Immature natural killer cell (primary cell): ENCODE measurements at places on chromosomes 11 and 22. TPM values are rescaled to one million over a fixed set of nuclear protein-coding genes. Genes with fewer than 3 reads are reported as not detected.

GRCh38 chr22:40210818-40211217 lies 33.1 kb downstream of the TNRC6B start:
- no peak for DNase-seq

The ELF5 gene
- not detected for polyA plus RNA-seq

- DNase-seq, result no peak
Measured at GRCh38 chr11:66626926-66627325, 10.5 kb downstream of the RBM14 start.

DNA sequence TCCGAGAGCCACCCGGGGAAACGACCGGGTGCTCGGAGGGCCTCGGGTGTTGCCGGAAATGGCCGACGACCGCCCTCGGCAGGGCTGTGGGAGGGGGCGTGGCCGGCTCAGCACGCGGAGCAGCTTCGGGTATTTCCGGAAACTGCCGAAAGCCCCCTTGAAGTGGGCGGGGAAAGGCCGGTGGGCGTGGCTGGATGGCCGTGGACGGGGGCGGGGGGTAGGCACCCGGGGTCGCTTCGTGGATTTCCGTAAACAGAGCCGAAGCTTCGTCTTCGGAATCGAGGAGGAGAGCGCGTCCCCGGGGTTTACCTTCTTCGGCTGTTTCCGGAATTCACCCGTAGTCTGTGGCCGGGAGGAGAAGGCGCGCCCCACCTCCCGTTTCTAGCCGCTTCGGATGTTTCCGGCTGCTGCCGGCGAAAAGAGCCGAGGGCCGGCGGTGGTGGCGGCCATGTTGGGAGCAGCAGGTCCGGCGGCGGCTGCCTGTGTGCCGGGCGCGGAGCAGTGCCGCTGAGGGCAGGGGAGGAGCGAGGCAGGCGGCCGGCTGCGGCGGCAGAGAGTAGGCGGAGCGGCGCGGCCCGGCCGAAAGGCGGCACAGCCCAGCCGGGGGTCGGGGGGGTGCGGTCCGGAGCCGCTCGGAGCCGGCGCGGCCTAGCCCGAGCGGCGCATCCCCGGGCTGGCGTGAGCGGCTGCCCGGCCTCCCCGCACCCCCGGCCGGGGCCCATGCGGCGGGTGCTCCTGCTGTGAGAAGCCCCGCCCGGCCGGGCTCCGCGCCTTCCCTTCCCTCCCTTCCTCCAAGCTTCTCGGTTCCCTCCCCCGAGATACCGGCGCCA lies at the start of gene MARK2:
Gene MARK2 (plus strand): TSS at position 433 of the 830 bp plus-strand sequence. CDS start 397 bp downstream, at position 830.
- DNase-seq, result peak; percentile 100

GRCh38 chr11:17695454-17696441 lies 23.6 kb upstream of the MYOD1 start:
- DNase-seq, result no peak

DNA sequence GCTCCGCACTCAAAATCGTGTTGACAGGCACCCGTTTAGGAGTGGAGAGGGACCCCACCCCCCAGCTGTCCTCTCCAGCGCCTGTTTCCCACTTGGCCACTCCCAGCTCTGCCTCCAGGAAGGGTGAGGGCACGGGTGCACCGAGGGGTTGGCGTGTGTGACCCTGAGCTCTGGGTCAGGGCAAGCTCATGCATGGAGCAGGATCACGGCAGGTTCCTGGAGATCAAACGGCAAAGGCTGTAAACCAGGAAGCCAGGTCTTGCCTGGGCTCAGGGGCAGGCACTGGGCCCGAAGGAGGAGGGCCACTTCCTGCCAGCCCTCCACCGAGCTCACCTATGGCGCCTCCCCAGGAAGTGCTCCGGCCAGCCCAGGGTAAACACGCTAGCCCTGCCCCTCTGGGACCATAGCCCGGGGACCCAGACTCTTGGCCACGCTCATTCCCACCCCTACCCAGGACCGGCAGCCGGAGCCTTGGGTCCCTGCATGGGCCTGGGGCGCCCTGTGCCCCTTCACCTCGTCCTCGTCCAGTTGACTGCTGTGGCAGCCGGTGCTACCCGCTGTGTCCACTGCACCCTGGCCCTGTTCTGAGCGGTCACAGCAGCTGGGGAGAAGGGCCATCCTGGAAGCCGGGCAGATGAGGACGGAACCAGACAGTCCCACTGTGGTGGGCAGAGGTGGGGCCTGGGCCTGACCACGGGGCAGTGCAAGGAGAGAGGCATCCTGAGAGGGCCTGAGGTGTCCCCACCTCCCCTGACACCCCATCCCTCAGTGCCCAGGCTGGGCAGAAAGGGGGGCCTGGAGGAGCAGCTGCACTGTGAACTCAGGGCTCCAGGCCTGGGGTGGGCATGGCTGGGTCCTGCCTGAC lies 1.0 kb upstream of the EPS8L2 start:
- no peak for DNase-seq

The TSSK2 gene
- polyA plus RNA-seq, result not detected

The H19 gene
- not detected for polyA plus RNA-seq

GRCh38 chr11:3674189-3674588 lies 3.0 kb upstream of the CHRNA10 start:
- no peak for DNase-seq
